Stimulated activated CD8-positive, alpha-beta memory T cell treated with anti-CD3 and anti-CD28 coated beads, Interleukin-7, amount 100 ng/mL, for 4 hours (primary cell): ENCODE measurements at places on chromosomes 7 and 10.

GRCh38 chr10:100579261-100580090 lies 43.7 kb downstream of the HIF1AN start:
- no peak for DNase-seq

DNA sequence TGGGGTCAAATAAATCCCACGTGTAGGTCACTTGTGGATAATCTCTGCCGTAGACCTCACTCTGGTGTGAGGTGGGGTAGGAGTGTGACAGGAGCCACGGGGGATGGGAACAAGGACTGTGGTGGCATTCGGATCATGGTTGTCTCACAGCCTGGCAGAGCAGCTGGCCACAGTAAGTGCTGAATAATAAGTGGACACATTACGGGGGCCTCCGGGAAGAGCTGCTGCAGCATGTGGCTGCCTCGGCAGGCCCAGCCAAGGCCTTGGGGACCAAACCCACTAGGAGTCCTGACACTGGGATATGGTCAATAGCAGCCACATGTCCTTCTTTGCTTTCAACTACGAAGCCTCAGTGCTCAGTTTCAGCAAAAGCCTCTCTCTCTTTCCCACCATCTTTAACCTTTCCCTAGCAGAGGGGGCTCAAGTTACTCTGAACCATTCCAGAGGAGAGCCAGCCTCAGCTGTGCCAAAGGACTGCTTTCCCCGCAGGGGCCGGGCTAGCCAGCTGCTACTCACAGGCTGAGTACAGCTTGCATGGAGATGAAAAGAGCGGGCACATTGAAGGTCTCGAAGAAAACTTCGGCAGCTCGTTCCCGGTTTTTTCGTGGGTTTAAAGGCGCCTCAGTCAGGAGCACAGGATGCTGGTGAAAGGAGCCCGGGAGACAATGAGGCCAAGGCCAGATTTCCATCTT lies 17.3 kb downstream of the ACTR1A start:
- no peak for DNase-seq

DNA sequence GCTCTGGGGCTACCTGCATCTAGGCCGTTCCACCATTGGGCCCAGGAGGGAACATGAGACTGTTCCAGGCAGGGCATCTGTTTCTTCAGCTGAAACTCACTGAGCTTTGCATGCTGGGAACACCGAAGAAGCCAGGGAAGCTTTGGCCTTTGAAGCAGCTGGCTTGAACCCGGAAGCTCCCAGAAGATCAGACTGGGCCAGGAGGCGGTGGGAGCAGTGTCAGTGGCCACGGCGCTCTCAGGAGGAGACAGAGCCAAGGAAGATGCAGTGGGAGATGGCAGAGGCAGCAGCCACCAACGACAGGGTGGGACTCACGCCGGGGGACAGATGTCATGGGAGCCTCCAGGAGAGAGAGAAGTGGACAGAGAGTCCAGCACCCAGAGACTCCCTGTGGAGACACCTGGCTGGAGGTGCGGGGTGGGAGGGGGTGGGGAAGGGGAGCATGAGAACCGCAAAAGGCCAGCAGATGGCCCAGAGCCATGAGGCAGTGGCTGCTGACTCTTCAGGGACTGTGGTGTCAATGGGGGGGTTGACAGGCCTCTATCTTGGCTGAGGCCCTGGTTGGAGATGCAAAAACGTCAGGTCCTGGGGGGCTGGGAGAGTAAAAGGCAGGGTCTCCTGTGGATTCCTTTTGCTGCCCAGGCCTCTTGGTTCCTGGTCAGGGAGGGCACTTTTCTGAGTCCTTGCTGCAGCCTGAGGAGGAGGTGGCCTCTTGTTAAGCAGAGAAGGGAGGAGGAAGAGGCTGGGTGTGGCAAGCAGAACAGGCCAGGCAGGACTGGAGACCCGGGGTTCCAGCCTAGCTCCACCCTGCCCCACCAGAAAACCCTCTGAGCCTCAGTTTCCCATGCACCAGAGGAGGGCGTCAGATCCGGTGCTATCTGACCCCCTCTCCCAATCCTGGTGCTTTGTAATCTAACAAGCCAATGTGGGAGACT lies 6.3 kb upstream of the AQP1 start:
- no peak for DNase-seq

- no peak for DNase-seq
Observed at GRCh38 chr7:128164061-128164954, 76.8 kb upstream of the LEP start.

DNA sequence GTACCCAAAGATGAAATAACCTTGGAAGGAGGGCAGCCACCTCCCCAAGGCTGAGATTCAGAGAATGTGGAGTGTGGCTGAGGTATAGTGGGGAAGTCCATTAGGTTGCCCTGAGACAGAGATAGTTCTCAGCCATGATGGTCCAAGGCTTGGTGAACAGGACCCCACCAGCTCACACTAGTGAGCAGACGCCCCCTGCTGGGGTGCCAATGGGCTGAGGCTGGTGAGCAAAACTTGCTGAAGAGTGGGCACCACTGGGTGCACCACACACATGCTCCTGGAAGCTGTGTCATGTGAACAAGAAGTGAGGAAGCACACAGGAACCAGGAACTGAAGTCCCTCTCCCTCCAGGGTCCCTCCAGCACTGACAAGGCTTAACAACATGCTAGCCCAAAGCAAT lies 8.9 kb downstream of the FBXL13 start:
- DNase-seq, result peak; percentile 3

DNA sequence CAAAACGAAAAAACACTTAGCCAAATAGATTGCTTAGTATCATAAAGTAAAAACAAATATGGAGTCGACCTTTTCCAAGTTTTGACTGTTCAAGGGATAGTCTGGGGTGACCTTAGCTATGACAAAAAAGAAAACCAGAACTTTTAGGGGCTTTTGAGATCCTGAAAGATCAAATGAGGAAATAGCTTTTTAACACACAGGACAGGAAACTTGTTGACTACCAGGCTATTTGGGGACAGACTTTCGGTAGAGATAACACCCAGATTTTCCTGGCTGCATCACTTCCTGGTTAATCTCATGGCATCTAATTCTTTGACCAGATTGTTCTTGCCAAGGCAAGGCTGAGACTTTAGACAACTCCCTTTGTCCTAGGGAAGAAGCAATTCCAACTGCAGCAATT lies 34.5 kb upstream of the EGR2 start:
- DNase-seq, result no peak

- DNase-seq, result no peak
Observed at GRCh38 chr10:102744374-102745051, 765 bp downstream of the WBP1L start.

DNA sequence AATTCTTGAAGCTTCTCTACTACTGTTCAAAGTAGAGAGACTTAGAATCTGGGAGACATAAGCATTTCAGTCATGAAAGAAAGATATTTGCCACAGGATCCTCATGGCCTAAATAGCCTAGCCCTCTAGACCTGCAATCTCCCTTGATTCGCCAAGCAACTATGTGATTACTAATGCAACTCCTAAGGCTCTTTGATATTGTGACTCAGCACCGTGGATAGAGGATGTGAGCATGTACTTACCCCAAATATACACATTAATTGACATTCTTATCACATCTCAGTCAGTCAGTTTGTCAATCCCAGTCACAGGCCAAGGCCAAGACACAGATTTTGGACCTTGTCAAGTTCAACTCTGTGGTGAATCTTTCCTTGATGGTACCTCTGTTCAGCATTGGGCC lies 42.6 kb downstream of the GPR37 start:
- no peak for DNase-seq

GRCh38 chr10:75191821-75192568 lies 18.6 kb upstream of the VDAC2 start:
- DNase-seq, result no peak

DNA sequence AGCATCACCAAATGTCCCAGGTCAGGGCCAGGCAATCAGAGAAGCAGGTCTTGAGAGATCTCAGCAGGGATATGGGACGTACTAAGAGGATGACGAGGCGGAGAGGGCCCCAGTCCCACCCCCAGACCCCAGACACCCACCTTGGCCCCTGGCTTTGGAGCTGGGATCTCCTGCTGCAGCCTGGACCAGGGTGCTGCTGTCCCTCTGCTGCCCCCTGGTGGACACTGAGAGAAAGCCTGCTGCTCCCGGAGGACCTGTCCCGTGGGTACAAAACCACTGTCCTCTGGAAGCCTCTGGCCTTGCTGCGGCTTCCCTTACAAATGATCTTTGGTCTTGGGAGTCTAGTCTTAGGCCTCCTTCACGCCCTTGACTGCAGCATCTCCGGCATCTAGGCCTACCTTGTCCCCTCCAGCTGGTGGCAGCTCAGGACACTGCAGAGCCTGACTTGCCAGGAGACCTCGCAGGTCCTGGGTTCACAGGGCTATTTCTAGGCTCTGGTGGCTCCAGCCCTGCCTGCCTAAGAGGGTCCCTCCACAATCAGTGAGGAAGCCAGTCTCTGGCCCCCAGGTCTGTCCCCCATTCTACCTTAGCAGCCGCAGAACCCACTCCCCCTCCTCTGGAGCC lies 97.1 kb downstream of the RGS10 start:
- peak; percentile 63 for DNase-seq

GRCh38 chr7:83837683-83838082 lies 188.7 kb upstream of the SEMA3E start:
- no peak for DNase-seq

DNA sequence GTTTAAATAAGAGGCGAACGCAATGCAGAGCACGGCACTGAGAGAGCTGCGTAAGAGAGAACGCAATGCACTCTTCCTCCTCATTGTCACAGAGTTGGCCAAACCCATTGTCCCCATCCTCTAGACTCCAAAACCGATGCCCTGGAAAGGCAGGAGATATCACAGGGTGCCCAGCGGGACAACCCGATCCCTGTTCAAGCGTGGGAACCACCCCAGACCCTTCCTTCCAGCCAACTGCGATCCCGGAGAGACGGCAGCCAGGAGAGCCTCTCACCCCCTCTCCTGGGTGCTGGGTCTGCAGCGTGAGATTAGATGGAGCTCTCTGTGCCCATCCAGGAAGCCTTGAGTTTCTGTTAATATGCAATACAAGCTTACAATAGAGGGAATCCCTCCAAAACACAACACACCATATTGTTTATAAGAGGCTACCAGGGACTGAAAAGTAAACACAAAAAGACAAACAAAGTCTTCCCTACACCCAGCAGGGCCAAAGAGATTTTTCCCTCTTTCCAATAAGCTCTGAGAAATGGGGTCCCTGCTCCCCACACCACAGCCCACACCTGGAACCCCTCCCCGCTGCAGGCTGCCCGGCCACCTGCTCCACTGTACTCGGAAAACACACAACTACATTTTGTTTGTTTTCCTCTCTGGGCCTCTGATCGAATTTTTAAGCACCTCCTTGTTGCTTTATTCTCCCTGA lies 187.6 kb downstream of the ADARB2 start:
- DNase-seq, result no peak
